ENCODE measurements at places on chromosomes 13 and 19. TPM values are rescaled to one million over a fixed set of nuclear protein-coding genes. Genes with fewer than 3 reads are reported as not detected.

- no peak for DNase-seq
These were observed 42.2 kb downstream of the SAE1 start for GRCh38 chr19:47172666-47173455.

GRCh38 chr13:112261924-112262323, 114.2 kb upstream of the SPACA7 start:
- DNase-seq: no peak

DNA sequence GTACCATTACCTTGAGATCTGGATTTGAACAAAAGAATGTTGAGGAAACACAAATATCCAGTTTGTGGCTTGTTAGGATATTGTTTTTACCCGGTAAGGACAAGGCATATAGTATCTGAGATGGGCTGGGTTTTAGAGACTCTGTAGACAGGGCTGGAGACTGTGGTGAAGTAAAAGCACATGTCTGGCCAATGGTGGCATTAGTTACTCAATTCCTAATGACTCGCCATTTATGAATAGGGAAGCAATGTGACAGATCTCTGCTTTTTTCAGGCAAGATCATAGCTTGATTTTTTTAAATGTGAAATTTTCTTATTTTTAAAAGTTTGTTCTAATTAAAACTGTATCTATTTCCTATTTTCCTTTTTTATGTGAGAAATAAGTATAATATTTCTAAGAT, 371.1 kb upstream of the SPRY2 start:
- no peak for DNase-seq

DNA sequence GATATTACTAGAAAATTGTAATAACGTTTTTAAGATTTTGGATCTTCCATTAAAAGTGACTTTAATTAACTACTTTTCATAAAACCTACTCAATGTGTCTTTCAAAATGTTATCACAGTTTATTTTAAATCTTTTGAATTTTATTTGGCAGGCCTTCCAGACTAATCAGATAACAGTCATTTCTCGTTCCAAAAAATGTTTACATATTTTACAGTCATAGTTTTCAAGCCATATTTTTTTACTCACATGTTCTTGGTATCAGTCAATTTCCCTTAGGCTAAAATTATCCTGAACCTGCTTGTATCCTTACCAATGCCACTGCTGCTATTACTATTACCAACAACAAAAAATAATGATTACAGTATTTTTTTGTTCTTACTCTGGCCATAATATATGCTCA, 1783.5 kb downstream of the SLITRK5 start:
- DNase-seq: no peak

- no peak for DNase-seq
These were observed 489.1 kb upstream of the TSHZ3 start for GRCh38 chr19:31838163-31838815.

DNA sequence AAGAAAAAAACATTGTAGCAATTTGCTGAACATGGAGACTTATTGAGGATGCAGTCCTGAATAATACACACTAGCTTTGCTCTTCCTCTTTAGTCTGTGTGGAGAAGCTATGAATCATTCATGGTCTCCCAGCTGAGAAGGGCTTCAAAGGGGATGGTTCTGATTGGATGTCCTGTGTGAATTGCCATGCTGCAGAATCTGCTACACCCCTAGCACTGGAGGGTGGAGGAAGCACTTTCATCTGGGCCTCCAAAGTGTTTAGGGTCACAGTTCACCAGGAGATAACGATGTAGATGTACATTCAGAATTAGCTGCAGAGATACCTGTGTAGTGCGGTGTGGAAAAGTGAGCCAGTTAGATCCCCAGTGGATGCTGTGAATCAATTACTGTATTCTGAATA, 321.1 kb upstream of the EDNRB start:
- no peak for DNase-seq

LILRB3 gene
- total RNA-seq: 1.6 TPM

BEST2 gene
- total RNA-seq: not detected

KANK3 gene
- total RNA-seq: 2.9 TPM
